ENCODE measurements at places on chromosomes 2 and 18.

GRCh38 chr2:1505031-1505441, 91.8 kb downstream of the TPO start:
- DNase-seq: no peak

DNA sequence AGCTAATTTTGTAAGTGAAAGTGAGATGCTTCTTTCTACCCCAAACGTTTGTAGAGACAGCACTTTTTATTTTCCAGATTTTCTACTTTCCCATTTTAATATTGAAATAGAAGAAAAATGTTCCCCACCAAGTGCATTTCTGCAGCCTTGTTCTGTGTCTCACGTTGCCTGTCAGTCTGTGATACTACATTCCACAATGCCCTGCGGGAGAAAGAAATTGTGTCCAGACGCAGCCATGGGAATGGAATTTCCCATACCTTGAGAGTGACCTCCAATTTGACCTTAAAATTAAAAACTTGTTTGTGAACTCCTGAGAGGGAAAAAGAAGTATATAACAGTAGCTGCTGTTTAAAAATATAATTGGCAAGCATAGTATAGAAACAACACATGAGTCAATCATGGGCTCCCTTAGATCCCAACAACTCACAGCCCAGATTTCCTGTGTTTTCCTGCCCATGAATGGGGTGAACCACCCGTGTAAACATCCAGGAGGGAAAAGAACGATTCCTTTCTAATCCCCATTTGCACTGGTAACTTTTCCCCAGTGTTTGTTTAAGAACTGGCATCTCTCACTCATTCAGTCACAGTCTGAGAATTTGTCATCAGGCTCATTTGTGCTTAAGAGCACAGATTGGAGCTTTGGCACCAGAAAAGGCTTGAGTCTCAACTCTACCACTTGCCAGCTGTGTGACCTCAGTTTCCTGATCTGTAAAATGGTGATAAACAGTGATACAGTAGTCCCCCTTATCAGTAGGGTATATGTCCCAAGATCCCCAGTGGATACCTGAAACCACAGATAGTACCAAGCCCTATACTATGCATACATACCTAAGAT, 166.1 kb upstream of the ZNF521 start:
- no peak for DNase-seq

GRCh38 chr2:238398577-238398976, 28.1 kb upstream of the ASB1 start:
- no peak for DNase-seq

GRCh38 chr2:62178741-62179271, 17.1 kb upstream of the B3GNT2 start:
- no peak for DNase-seq

DNA sequence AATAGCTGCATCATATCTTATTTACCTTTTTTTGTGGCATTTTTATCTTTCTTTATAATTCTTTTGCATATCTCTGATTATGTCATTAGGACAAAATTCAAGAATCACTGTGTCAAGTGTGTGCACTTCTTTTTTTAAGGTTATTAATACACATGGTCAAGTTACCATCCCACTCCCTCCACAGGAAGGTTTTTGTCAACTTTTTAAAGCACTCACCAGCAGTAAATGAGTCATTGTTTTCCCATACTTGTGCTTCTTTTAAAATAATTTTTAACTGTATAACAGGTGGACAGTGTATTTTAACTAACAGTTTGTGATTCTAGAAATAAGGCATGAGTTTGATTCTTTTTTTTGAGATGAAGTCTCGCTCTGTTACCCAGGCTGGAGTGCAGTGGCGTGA, 45.7 kb upstream of the FAM171B start:
- no peak for DNase-seq

DNA sequence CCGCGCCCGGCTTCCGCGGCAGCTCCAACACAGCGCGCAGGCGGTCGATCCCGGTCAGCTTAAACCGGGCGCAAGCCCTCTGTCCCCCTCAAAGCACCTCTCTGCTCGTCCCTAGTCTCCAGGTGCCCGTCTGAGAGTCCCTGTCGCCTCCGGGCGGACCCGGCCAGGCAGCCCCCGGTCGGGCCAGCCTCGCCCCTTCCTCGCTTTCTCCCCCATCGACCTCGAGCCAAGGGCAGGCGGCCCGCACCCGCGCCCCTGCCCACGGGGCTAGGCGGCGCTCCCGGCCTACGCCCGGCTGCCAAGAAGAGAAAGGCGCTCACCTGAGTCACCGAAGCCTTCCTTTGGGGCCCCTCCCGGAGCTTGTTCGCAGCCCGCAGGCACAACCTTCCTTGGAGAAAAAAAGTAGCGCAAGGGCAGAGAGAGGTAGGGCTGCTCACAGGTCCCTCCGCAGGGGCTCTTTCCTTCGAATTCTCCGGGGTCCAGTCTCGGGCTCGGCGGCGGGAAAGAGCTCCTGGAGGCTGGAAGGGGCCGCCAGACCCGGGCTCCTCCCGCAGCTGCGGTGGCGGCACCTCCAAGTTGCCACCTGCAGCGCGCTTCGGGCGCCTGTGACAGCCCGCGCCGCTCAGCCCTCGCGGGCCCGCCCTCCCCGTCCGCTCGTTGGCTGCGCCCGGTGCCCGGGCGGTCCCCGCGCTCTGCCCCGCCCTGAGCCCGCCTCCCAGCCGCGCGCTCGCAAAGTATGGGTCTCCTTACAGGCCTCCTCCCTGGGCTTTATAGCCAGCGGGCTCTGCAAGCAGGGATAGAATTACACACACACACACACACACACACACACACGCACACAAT, 86.5 kb upstream of the EPB41L3 start:
- DNase-seq: no peak
